COR-L47 (cell line): ENCODE measurements at places on chromosomes 16 and 17.

- DNase-seq = no peak
Observed at GRCh38 chr16:57258226-57258909, 13.3 kb downstream of the ARL2BP start.

DNA sequence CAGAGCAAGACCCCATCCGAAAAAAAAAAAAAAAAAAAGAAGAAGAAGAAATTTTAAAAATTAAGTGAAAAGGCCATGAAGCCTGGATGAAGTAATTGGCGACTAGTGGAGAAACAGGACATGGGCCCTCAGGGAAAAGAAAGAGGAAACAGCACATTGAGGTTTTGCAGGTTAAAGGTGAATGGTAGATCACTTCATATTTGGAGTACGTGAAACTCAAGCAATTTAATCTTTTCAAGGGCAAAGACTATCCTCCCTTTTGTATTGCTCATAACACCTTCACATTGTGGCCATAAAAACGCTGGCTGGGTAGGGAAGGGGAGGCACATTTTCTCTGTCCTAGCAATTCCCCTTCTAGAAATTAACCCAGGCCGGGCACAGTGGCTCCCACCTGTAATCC is 53.1 kb downstream of the LITAF start:
- DNase-seq = no peak

DNA sequence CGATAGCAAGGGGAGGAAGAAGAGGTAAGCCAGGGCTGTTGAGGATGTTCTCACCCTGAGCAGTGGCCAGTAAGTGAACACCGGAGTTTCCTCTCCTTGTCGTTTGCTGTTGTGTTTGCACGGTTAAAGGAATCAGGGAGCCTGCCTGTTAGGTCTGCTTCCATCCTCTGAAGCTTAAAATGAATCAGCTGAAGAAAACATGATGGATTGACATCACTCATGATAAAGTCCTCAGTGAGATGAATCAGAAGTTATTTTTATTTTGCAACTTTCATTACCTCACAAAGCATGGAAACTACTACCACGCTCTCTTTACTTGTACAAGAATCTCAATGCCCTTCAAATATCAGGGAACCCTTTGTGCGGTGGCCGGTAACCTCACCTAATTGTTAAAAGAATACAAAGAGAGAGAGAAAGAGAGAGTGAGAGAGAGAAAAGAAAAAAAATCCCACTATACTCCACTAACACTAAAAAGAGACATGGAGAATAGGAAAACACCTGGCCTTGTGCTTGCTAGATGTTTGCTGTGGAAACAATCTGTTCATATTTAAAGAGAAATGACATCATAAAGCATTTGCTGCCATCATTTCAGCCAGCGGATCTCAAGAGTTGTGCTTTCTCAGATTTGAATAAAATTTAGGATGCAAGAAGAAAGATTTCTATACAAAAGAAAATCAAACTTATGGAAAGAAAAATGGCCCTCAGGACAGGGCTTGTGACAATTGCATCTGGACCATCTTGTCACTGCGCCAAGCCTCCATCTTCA is 441.6 kb upstream of the SALL1 start:
- DNase-seq = no peak

GRCh38 chr16:11386791-11387546 is 41.7 kb downstream of the RMI2 start:
- DNase-seq = no peak

GRCh38 chr16:20903899-20904506 is 3.4 kb downstream of the LYRM1 start:
- DNase-seq = no peak

DNA sequence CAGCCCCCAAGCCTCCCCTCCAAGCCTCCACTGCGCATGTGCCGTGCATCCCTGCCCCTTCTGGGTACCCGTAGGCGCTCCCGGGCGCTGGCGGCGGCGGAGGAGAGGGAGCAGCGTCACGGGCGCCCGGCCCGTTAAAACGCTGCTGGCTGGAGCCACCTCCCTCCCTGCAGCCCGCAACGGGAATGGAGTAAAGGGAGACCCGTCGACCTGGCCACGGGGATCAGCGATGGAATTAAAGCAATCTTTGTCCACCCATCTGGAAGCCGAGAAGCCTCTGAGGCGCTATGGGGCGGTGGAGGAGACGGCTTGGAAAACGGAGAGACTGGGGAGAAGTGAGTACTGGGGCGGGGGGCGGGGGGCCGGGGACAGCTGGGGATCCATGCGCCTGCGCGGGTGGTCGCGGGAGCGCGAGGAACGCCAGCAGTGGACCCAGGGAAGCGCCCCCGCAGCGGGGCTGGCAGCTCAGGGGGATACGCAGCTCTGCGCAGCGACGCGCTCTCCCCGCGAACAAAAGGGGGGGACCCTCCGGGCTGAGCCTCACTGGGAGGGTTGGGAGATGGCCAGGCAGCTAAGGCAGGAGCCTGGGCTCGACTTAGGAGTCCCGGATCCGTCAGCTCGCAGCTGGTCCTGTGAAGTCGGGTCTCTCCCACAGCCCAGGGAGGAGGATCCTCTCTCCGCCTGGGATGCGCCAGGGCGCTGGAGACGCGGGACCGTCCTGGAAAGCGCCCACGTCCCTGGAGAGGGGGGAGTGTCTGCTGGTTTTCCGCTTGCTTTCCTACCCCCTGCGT is at the start of gene BMERB1:
BMERB1 (plus strand) TSS at position 164 of the 791 bp plus-strand sequence; CDS start at position 230, 66 bp downstream.
- DNase-seq = no peak

DNA sequence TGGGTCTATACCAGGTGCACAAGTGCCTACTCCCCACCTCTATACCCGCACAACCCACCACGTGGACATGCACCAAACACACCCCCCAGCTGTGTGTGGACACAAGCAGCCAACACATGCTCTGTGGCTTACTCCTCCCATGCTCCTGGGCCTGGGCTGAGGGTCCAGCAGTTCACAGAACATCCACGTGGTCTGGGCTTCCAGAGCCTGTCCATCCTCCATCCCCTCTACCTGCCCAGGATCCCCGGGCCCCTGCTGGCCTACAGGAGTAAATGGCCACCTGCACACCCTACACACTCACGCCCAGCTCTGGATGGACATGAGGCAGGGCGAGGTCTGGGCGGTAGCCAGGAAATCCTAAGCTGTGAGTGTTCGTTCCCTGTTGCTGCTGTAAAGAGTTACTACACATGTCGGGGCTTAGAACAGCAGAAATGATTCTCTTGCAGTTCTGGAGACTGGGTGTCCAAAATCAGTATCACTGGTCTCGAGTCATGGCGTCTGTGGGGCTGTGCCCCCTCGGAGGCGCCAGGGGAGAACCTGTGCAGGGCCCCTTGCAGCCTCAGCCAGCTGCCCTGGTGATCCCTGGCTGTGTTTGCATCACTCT is 15.0 kb upstream of the RAI1 start:
- DNase-seq = no peak

DNA sequence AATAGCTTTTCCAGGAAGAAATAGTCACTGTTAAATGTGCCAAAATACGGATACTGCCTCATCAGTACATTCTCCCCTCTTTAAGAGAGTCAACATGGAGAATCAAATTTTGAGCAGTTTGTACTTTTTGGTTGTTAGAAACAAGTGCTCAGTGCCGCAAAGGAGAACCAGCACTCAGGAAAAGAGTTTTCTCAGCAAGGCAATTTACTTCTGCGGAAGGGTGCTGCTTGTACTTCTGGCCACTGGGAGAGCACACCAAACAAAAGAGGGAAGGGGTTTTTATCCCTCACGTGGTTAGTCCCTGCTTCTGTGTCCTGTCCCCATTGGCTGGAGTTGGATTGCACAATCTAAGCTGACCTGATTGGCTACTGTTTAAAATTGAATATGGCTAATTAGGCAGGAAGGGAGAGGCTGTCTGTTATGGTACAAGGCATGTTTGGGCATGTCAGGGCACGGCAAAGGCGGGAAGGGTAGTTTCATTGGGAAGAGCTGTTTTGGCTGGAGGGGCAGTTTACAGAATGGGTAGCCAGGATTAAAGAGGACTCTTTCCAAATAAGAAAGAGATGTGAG is 499.3 kb downstream of the CDH13 start:
- no peak for DNase-seq

- peak; percentile 38 for DNase-seq
Observed at GRCh38 chr17:2244545-2245525, 58.8 kb downstream of the SMG6 start.

- no peak for DNase-seq
Observed at GRCh38 chr16:2237102-2237482, 848 bp downstream of the DNASE1L2 start.

DNA sequence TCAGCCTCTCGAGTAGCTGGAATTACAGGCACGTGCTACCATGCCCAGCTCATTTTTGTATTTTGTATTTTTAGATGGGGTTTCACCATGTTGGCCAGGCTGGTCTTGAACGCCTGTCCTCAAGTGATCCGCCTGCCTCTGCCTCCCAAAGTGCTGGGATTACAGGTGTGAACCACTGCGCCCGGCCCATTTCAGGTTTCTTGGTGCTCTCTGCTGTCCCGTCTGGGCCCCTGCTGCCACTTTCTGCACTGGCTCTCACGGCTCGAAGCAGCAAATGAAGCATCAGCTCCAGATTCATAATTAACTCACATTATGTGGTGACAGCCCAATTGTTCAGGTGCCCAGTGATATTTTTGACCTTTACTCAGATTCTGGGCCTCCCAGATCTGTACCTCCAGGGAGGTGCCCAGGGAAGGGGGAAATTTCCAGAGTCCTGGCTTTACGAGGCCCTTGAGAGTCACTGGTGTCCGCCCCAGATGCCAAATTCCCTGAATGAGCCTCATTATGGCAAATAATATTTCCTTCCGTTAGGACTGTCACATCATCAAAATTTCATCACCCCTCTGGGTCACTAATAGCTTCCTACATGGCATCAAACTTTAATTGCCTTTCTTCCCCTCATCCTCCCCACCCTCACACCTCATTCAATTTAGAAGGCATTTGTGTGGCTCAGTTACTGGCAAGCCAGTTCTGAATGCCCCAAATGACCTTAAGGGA is 9.0 kb downstream of the SDK2 start:
- no peak for DNase-seq

DNA sequence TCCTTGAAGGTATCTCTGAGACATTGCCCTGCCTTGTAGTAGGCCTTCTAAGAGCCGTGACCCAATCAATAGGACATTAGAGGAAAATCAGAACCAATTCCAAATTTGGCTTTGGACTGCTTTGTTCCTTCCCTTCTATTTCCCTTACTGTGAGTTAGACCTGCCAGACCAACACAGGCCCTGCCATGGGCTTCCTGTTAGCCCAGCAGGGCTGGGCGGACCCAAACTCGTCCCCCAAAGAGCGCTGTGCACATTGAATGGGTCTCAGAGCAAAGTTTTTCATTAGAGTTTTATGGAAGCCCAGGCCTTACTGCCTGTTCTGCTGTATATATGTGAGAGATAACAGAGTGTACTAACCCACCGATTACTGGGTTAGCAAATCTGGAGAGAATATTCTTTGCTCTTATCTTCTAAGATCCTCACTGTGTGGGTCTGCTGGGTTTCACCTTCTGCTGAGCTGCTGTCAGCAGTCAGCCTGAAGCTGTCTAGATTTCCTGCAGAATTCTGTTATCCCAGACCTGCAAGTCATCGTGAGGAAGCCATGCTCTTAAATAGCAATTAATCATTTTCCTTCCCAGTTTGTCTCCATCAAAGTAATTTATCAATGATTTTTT is 5.7 kb downstream of the ARHGAP44 start:
- DNase-seq = no peak

DNA sequence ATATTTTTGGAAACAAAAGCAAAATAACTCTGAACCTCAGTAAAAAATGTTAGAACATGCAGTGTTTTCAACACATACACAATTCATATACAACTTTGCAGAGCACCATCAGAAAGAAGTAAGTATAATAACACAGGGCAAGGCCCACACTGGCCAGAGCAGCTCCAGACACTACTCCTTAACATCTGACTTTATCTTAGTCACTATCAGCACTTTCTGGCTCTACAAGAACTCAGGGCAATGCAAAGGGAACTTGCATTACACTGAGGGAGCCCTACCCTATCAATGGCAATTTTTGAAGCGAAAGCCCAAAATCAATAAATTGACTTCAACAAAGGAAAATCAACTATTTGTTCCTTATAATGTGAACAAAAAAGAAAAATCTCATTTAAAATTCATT is 16.5 kb downstream of the RNF157 start:
- DNase-seq = no peak

DNA sequence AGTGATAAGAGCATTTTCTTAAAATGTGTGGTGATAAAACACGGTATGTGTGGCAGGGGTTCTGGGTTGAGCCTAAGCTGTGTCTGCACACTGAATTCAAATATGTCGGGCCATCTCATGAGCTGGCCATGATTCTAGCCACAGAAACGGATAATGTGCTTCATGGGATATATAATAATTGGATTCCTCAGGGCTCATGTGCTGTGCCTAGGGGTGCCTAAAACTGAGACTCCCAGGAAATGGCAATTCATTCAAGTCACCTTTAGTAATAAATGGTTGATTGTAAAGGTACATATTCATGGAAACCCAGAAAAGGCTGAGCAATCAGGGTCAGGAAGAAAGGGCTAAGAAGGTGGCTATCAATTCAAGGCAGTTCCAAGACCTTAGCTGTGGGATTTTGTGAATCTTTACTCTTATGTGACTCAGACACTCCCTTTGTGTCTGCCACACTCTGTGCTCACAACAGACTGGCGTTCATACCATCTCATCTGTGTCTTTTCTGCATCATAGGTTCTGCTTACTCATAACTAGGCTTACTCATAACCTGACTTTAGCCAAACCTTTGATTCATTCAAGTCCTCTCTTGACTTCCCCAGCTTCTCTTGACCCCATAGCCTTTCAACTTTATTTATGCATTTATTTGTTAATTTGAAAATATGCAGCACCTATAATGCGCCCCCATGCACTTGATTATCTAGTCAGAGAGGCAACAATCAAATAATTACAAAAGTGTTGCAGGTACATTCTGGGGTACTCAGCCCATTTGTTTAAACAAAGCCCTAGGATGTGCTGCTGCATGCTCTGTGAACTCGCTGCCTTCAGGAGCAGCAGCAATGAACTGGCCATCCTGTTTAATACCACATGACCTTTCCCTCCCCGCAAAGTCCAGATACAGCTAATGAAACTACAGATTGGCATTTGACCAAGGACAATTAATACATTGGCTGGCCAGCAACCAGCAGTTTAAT is 28.4 kb upstream of the MED13 start:
- no peak for DNase-seq

- no peak for DNase-seq
Observed at GRCh38 chr16:88337538-88337937, 45.2 kb upstream of the ZNF469 start.

DNA sequence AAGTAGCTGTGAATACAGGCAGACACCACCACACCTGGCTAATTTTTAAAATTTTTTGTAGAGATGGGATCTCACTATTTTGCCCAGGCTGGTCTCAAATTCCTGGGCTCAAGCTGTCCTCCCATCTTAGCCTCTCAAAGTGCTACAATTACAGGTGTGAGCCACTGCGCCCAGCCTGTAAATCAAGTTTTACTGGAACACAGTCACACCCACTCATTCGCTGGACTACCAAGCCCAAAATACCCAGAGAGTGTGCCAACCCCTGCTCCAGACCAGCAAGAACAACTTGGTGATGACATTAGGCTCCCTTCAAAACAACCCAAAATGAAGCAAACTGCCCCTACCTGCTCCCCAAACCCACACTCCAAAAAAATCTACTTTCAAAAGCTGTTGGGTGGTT is 36.0 kb downstream of the TVP23A start:
- DNase-seq = no peak
